ENCODE measurements at places on chromosomes 2 and 18. TPM values are rescaled to one million over a fixed set of nuclear protein-coding genes. Genes with fewer than 3 reads are reported as not detected.

DNA sequence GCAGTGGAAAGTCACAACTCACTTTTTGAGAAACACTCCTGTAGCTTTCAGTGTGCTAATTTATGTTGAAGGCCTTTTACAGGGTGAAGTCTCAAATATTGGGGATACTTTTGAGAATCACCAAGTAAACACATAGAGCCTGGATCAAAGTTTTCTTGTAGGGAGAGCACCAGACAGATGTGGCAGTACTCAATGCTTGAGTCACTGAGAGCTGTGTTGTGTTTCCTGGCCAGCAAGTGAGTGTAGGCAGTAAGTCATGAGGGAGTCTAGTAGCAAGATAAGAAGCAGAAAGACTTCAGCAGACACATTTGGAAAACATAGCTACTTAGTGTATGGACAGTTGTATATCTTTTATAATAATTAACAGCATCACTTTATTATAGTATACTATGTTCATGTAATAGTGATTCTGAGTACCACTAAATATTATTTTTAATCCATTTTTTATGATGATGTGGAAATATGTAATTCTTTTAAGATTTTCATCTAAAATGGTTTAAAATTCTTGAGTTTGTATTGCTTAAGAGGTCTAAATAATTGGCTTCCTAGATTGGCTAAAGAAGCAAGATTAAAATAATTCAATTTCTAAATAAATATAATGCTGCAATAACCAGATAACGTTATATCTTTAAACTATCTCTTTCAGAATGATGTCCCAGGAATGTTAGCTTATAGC lies 12.8 kb downstream of the PSMD1 start:
- no peak for DNase-seq

DNA sequence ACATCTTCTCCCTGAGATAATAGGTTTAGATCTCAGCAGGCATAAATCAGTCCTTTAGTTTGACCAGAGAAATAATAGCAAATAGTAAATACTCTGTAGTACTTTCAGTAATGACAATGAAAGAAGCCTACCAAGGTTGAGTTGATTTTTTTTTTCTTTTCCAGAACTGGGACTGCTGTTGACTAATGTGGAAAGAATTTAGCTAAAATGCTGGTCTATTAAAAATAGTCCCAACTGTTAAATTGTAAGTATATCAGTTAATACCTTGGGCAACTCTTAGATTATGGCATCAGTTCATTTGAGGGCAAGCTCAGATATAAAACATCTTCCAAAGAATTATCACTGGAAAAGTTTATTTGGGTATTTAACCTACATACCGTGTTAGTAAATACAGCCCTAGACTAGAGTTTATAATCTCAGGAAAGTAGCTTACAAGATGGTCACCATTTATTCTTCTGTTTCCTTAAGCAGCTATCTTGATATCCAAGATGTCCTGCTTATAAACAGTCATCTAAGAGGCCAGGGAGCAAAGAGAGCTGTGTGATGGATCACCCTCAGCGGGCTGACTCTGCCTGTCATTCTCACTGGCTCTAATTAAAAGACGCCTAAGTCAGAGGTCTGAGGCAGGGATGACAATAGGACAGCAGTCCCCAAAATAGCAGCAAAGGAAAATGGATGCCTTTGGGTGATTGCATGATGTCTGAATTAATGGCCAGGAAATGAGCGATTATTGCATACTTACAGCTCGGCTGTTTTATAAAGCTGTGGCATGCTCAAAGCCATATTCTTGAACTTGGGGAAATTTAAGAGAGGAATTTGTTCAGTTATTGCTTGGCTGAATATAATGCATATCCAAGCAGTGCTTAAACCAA lies 121.3 kb downstream of the MTX2 start:
- no peak for DNase-seq

DNA sequence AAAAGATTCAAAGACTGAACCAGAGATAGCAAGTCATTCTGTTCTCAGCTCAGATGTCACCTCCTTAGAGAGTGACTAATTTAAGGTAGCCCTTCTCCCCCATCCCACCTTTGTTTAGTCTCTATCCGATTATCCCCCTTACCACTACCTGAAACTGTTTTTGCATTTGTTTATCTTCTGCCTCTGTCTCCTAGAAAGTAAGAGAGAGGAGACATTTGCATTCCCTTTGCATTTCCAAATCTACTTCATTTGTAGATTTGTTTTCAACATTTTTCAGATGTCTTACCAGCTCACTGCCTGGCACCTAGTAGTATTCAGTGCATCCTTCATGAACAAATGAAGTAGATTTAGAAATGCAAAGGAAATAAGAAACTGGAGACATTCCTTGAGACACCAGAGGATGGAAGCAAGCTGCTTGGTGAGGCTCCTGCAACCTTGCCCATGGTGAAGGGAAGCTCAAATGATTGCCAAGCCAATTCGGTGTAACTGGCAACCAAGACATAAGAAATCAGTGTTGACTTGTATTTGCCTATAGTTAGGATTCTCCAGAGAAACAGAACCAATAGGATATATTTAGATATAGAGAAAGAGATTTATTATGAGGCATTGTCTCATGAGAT lies 385.7 kb downstream of the STK39 start:
- no peak for DNase-seq

Gene SUPT7L
- total RNA-seq = 12.2 TPM
